ENCODE measurements at places on chromosomes 16 and 17. TPM values are rescaled to one million over a fixed set of nuclear protein-coding genes. Genes with fewer than 3 reads are reported as not detected.

The ARHGAP23 gene
- 39.8 TPM for polyA plus RNA-seq

The FOXJ1 gene
- 1.4 TPM for polyA plus RNA-seq

The TUBB3 gene
- polyA plus RNA-seq, result 16.1 TPM

The KRT16 gene
- polyA plus RNA-seq, result 0.20 TPM

The SLC16A5 gene
- polyA plus RNA-seq, result 13.2 TPM

The HEXD gene
- 40.5 TPM for polyA plus RNA-seq

The CD7 gene
- 3.7 TPM for polyA plus RNA-seq

The VPS4A gene
- 36.7 TPM for polyA plus RNA-seq

The GIT1 gene
- polyA plus RNA-seq, result 32.8 TPM

The GGT6 gene
- 11.5 TPM for polyA plus RNA-seq

The PKMYT1 gene
- polyA plus RNA-seq, result 1.1 TPM

The KRT32 gene
- polyA plus RNA-seq, result not detected

The KRTAP4-1 gene
- not detected for polyA plus RNA-seq

The HAP1 gene
- 0.27 TPM for polyA plus RNA-seq

The IL17C gene
- polyA plus RNA-seq, result 0.13 TPM

The SEPTIN12 gene
- not detected for polyA plus RNA-seq

The FOXO3B gene
- polyA plus RNA-seq, result 3.0 TPM

The NEUROD2 gene
- polyA plus RNA-seq, result not detected

The KRTAP9-2 gene
- not detected for polyA plus RNA-seq

The ZNF771 gene
- polyA plus RNA-seq, result 18.6 TPM

The CLEC10A gene
- 18.8 TPM for polyA plus RNA-seq

The SLC47A1 gene
- 1.6 TPM for polyA plus RNA-seq

The GDPD3 gene
- 5.1 TPM for polyA plus RNA-seq

The UBN1 gene
- polyA plus RNA-seq, result 17.5 TPM

The ACAP1 gene
- polyA plus RNA-seq, result 4.3 TPM

The MLYCD gene
- 3.8 TPM for polyA plus RNA-seq

Measured in urinary bladder (tissue), 4 donors.